Inflammatory macrophage treated with lipopolysaccharide for 4 hours (primary cell): ENCODE measurements at places on chromosomes 6 and 20.
A peak's percentile ranks its signal among the peaks of the same experiment; 100 is the strongest.

GRCh38 chr6:140256248-140256647 is 881.8 kb upstream of the CITED2 start:
- DNase-seq, result no peak

GRCh38 chr6:128964233-128964755 is 81.4 kb downstream of the LAMA2 start:
- DNase-seq, result no peak

GRCh38 chr6:5034736-5035135 is 30.9 kb upstream of the RPP40 start:
- no peak for DNase-seq

DNA sequence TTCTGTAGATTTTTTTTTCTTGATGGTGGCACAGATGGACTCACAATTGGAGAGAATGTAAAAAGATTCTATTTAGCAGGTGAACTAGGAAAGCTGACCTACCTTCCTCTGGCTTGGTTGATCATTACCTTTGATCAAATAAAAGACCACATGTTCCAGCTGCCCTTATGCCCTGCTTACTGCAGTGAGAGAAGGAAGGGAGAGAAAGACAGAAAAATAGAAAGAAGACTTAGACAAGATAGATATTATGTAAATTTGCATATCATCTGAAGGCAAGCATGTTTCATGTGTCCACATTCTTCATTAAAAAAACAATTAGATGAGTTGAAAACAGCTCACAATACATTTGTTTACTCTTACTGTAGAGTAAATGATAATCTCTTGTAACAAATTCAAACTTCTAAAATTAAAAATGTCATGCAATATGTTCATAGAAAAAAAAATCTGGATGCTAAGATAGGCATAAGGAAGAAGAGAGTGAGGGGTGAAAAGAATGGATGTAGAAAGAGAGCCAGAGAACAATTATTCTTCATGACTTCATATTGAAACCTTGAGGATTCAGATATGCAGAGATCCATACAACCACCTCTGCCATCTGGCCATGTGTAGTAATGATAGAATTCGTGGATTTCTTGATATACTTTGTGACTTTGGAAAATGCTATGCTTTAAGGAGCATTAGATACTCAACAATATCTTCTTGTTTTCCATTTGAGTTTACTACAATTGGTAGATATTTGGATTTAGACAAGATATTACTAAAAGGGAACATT is 71.7 kb downstream of the RFX6 start:
- no peak for DNase-seq

- peak; percentile 39 for DNase-seq
Measured at GRCh38 chr20:4297127-4297826, 281.9 kb upstream of the RNF24 start.

DNA sequence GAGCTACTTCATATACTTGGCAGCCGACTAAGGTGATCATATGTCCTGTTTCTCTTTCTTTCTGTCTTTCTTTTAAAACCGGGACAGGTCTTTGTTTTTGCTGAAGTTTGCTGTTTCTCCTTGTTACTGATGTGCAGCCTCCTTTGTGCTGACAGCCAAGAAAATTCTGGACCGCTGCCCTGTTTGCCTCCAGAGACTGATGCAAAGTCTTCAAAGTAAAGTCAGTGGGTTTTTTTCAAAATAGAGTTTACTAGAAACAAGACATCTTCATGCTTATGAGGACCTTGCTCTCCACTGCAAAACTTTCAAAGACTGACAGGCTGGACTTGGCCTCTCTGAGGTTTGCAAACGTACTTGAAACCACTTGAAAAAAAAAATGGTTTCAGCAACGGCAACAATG is 510.5 kb upstream of the MAP3K7 start:
- DNase-seq, result no peak

DNA sequence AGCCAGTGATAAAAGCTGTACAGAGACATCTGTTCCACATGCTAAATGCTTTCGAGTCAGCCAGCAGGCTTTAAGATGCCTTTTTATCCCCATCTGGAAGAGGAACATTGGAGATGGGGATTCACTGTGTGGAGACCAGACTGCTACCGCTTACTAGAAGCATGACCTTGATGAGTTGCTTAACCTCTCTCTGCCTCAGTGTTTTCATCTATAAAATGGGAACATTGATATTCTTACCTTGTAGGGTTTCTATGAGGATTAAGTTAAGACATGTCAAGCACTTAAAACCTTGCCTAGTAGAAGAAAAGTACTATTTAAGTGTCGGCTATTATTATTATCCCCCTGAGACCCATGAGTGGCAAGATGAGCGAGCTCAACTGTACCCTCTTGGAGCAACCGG is 165.3 kb upstream of the SNX9 start:
- no peak for DNase-seq

DNA sequence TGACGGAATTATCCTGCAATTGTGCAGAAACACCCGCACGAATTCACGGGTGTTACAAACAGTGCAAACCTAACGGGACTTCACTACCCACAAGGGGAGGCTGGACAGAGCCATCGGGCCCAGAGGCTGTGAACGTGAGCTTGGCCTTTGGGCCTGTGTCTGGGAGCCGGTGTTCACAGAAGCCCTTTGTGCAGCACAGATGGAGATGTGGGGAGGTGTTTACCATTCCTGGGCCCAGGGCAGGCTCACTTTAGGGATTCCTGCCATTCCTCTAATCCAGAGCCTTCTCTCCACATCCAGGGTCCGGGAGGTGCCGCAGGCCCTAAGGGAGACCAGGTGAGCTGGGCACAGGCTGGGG is 15.0 kb downstream of the COL9A3 start:
- DNase-seq, result no peak

DNA sequence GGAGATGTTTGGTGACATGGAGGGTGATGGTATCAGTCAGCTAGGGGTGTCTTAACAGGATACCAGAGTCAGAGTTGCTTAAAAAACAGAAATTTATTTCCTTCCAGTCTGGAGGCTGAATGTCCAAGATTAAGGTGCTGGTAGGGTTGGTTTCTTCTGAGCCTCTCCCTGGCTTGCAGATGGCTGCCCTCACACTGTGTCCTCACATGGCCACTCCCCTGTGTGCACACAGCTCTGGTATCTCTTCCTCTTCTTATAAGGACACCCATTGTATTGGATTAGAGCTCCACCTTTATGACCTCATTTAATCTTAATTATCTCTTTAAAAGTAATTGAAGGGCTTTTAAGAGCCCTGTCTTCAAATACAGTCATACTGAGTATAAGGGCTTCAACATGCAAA is 431.8 kb upstream of the MMS22L start:
- no peak for DNase-seq
